SK-N-DZ (cell line): ENCODE measurements at places on chromosomes 2 and 18.

DNA sequence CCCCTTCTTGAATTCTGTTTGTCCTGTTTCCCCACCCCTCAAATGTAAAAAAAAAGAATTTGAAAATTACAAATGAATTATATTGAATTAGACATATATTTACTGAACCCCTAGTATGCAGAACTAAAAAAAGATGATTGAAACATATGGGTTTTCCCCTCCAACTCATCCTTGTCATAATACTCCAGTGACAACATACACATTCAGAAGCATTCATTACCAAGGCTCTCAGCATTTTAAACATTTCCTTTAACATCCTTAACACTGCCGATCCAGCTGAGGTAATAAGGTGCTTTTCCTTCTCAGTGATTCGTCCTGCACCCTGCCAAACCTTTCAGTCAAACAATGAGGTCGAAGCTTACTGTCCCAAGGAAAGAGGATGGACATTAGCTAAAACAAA lies 53.1 kb upstream of the DTNB start:
- no peak for DNase-seq

- no peak for DNase-seq
Observed at GRCh38 chr2:9424447-9425164, 1.2 kb downstream of the CPSF3 start.

DNA sequence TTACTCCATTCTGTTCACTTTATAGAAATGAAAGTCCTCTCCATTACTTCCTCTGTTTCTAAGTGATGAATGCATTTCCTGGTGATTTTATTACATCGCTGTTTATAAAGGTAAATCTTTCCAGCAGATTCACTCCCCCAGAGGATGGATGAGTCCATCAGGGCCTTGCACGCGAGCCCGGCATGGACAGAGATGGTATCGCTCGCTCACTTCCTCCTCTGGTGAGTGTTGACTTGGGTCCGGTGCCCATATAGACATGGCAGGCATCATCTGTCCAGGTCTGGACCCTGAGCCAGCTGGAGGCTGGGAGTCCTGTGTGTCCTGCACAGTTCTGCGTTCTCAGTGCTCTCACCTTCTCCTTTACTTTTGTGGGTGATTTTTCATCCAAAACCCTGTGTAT lies 733.6 kb upstream of the SALL3 start:
- DNase-seq = no peak

- DNase-seq = no peak
Observed at GRCh38 chr18:12652861-12653401, 5.0 kb downstream of the SPIRE1 start.

DNA sequence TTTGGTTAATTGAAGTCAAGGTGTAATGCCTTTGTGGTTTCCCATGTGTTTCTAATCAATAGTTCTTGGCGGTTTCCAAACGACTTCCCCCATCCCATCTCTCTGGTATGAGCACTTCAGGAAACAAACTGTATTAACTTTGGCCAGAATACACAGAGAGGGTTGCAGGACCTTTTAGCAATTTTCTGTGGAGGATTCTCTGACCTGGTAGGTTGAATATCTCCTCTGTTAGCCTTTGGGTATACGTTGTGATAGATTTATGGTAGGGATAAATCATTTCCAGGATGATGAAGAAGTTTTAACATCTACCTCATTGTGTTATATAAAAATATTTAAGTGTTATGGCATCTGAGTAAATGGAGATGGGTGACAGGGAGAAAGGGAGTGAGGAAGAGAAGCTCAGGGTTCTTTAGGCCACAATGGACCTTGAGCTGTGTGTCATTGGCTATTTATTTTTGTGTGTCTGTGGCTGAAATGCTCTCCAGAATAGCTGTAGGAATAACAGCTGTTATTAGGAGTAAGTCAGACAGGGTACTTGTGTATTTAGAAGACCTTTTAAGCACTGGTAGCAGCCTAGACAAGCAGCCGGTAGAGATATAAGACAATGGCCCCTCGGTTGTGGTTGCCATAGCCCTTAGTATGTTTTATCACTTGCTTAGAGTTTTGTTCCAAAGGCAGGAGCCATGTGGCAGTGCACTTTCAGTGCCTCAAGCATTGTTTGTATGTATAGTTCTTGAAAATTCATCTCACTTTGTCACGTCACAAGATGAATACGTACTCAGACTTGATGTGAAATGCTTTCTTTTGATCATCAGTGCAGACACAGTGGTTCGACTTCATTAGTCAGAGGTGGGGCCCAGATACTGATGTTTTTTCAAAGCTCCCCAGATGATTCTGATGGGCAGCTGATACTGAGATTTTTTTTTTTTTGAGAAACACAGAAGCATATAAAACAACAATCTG lies 91.1 kb downstream of the FMNL2 start:
- no peak for DNase-seq
